ENCODE measurements at places on chromosomes 2 and 18. TPM values are rescaled to one million over a fixed set of nuclear protein-coding genes. Genes with fewer than 3 reads are reported as not detected.

- DNase-seq, result no peak
Observed at GRCh38 chr2:3073041-3073595, 304.5 kb downstream of the EIPR1 start.

IL36A gene
- total RNA-seq, result not detected

GRCh38 chr2:20168048-20168726 is 56.7 kb downstream of the SDC1 start:
- DNase-seq, result no peak

DNA sequence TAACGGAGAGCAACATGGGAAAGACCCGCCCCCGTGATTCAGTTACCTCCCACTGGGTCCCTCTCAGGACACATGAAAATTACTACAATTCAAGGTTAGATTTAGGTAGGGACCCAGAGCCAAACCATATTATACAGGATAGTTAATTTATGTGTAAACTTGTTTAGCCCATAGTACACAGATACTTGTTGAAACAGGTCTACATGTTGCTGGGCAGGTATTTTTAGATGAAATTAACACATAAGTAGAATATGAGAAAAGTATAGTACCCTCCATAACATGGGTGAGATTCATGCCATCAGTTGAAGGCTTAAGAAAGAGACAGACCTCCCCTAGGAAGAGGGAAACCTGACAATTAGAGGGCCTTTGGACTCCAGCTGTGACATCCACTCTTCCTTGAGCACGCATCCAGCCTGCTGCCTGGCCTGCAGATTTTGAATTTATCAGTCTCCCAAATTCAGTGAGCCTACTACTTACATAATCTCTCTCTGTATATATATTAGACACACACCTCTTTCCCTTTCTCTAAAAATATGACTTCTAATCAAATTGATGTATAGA is 463.5 kb upstream of the NETO1 start:
- DNase-seq, result no peak

APLF gene
- total RNA-seq, result 1.3 TPM

All from HFFc6 (cell line).